ENCODE measurements at places on chromosomes 6 and 20.

- no peak for DNase-seq
- no peaks in the 10 kb centered on the region for H3K27me3 ChIP-seq
- no peaks in the 10 kb centered on the region for H3K4me1 ChIP-seq
- H3K27ac ChIP-seq: no peak overlapping the region
- H3K36me3 ChIP-seq: no peaks in the 10 kb centered on the region
- no peak overlapping the region for H3K4me3 ChIP-seq
Observed at GRCh38 chr6:111809264-111809663, 64.0 kb downstream of the FYN start.

DNA sequence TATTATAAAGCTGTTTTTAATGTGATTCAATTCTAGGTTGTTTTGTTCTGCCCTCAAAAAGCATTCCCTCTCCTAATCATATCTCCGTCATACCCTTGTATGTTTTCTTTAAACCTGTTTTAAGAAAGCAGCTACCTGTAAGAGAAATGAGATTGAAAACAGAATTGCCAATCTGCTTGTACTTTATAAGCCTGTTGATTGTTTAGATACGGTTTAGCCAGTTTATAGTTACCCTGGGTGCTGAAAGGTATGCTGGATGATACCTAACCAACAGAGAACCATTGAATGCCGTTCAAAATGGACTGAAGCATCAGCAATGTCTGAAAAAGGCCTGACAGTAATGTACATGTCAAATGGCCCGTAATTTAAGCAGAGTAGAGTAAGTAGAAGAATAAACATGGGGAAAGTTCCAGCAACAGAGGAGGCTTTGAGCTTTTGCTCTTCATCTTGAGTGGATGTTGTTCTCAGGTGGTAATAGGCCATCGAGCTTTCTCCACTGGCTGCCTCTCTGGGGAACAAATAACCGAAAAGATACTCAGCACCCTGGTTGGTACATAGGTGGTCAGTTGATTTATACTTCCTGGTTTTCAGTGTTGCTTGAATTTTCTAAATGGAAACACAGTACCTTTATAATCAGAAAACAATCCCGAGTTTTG, 27.5 kb downstream of the PTPN1 start:
- no peak for DNase-seq
- H3K36me3 ChIP-seq: no peaks in the 10 kb centered on the region
- peaks cover 38% of the 10 kb centered on the region for H3K4me1 ChIP-seq
- no peaks in the 10 kb centered on the region for H3K27me3 ChIP-seq

- no peaks in the 10 kb centered on the region for H3K27me3 ChIP-seq
- no peaks in the 10 kb centered on the region for H3K36me3 ChIP-seq
- H3K4me3 ChIP-seq: no peak overlapping the region
- no peak for DNase-seq
Observed at GRCh38 chr20:59391975-59392374, 91.6 kb downstream of the EDN3 start.

- H3K27ac ChIP-seq: no peak overlapping the region
- no peak overlapping the region for H3K4me3 ChIP-seq
- H3K4me1 ChIP-seq: no peaks in the 10 kb centered on the region
- peaks cover 4% of the 10 kb centered on the region for H3K36me3 ChIP-seq
- no peak for DNase-seq
- H3K27me3 ChIP-seq: no peaks in the 10 kb centered on the region
Observed at GRCh38 chr6:34331371-34332050, 61.0 kb downstream of the NUDT3 start.

GRCh38 chr20:40686434-40686882, 2.6 kb downstream of the MAFB start:
- no peak overlapping the region for H3K27ac ChIP-seq
- no peaks in the 10 kb centered on the region for H3K27me3 ChIP-seq
- H3K4me1 ChIP-seq: peaks cover 41% of the 10 kb centered on the region
- peaks cover 2% of the 10 kb centered on the region for H3K36me3 ChIP-seq
- peak overlapping the region; percentile 32 for H3K4me3 ChIP-seq

DNA sequence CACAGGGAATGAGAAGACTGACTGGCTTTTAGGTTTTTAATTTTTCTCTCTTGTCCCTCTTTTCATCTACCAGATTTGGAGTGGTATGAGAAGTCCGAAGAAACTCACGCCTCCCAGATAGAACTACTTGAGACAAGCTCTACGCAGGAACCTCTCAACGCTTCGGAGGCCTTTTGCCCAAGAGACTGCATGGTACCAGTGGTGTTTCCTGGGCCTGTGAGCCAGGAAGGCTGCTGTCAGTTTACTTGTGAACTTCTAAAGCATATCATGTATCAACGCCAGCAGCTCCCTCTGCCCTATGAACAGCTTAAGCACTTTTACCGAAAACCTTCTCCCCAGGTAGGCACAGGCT, 644 bp downstream of the MAD2L1BP start:
- H3K27ac ChIP-seq: peak overlapping the region; percentile 89
- no peaks in the 10 kb centered on the region for H3K27me3 ChIP-seq
- H3K36me3 ChIP-seq: peaks cover 10% of the 10 kb centered on the region
- H3K4me1 ChIP-seq: peaks cover 12% of the 10 kb centered on the region
- no peak for DNase-seq

DNA sequence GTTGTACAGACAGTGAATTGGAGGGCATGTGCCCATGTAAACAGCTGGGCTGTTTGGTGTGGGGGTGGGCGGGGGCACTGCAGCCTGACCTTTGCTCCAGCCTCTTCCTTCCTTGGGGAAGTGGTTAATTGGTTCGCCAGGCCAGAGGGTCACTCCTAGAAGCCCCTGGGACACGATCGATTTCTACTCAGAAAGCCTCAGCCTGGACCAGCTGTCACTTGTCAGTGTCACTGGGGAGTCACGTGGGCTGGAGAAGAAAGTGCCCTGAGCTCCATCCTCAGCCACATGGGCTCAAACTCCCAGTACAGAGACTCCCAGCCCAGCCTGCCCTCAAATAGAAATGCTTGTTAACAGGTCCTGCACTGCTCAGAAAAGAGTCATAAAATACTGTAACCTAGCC, 423.8 kb upstream of the SULF2 start:
- H3K4me1 ChIP-seq: no peaks in the 10 kb centered on the region
- DNase-seq: peak; percentile 56
- no peaks in the 10 kb centered on the region for H3K27me3 ChIP-seq
- no peak overlapping the region for H3K4me3 ChIP-seq
- H3K36me3 ChIP-seq: no peaks in the 10 kb centered on the region

DNA sequence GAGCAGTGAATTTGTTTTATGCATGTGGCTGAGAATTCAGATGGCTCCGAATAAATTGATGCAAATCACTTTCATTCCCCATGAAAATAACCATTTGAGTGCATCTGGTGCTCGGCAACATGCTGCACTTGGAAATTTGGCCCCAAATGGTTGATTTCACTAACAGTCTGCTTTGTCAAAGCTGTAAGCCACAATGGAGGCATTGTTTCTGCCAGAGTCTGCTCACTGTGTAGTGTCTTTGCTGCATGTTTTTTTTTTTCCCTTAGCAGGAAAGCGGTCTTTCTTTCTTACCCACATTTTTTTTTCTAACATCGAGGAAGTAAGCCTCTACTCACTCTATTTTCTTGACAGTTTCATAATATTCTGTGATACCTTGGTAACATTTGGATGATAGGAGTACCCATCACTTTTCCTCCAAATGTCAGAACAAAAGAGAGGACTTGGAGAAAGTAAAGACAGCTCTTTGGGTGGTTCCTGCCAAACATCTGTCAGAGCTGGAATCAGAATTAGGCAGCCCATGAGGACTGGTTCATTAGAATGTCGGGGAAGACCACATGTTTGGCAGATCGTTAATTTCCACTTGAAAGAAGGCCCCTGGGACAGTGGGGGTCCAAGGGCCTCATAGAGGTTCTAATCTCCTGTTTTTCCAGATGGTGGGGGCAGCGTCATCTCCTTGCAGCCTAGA, 149.5 kb downstream of the DOK5 start:
- peak; percentile 71 for DNase-seq
- no peak overlapping the region for H3K27ac ChIP-seq
- H3K36me3 ChIP-seq: no peaks in the 10 kb centered on the region
- no peaks in the 10 kb centered on the region for H3K27me3 ChIP-seq
- no peak overlapping the region for H3K4me3 ChIP-seq

DNA sequence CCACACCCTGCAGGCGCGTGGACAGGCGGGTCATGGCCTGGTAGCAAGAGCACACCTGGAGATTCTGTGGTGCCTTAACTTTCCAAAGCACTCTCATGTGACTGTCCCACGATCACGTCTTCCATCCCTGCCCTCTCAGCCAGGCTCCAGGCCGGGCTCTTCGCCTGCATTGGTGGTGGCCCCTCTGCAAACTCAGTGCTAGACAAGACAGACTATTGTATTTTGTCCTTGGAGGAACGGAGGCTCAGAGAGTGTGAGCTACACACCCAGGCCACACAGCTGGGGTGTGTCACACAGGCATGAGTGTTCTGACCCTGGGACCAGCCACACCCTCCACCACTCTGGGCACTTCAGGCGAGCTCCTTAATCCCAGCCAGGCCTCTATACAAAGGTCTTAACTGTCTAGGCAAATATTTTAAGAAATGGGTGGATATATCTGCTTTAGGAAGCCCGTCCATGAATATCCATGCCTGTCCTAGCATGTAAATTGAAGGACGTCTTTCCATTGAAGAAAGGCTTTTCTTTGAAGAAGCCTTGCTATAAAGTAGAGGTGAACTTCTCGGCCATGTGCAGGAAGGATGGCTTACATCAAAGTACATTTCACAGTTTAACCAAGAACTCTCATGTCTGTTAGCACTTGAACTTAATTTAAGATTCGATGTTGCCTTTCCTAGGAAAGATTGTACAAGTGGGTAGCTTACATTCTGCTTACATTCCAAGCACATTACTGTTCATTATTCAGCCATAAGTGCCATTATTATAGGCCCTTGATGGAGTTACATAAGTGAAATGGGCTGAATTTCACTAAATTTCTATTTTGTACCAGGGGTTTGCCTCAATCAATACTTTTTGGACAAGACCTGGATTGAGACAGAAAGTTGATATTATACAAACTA, 263.9 kb downstream of the DLL1 start:
- H3K4me3 ChIP-seq: no peak overlapping the region
- peak; percentile 35 for DNase-seq
- no peak overlapping the region for H3K27ac ChIP-seq
- peaks cover 7% of the 10 kb centered on the region for H3K4me1 ChIP-seq

DNA sequence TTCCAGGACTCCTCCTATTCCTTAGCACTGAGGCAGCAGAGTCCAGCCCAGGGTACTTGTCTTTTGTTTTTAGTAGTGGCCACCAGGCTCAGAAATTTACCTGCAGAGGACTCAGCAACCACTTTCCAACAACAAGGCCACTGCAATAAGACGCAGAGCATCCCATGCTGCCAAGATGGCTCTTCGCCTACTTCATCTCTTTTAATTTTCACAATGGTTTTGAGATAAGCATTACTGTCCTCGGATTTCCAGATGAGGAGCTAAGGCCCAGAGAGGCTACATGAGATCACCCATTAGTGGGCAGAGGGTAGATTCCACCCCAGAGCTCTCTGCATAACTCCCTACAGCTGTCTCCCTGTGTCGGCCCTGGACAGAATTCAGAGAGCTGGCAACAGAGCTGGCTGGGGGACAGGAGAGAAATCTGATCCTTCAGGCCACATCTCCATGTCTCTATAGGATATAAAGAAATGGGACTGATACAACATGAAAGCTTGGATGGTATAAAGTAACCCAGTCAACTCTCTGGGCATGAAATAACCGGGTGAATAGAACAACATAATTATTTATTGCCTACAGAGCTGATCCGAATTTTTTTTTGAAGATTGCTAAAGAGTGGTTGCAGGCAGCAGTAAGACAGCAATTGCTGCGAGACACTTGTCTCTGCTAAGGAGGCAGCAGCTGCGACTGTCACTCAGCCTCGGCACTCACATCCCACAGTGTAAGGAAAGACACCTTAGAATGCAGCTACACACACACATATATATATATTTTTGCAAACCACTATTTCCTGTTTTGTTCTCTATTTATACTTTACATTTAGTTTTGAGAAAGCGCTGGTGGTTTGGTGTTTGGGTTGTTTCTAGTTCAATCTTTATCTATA, 37.2 kb downstream of the SCML4 start:
- no peaks in the 10 kb centered on the region for H3K27me3 ChIP-seq
- peak; percentile 25 for DNase-seq
- H3K4me3 ChIP-seq: no peak overlapping the region
- H3K36me3 ChIP-seq: no peaks in the 10 kb centered on the region
- no peaks in the 10 kb centered on the region for H3K4me1 ChIP-seq
- H3K27ac ChIP-seq: no peak overlapping the region

DNA sequence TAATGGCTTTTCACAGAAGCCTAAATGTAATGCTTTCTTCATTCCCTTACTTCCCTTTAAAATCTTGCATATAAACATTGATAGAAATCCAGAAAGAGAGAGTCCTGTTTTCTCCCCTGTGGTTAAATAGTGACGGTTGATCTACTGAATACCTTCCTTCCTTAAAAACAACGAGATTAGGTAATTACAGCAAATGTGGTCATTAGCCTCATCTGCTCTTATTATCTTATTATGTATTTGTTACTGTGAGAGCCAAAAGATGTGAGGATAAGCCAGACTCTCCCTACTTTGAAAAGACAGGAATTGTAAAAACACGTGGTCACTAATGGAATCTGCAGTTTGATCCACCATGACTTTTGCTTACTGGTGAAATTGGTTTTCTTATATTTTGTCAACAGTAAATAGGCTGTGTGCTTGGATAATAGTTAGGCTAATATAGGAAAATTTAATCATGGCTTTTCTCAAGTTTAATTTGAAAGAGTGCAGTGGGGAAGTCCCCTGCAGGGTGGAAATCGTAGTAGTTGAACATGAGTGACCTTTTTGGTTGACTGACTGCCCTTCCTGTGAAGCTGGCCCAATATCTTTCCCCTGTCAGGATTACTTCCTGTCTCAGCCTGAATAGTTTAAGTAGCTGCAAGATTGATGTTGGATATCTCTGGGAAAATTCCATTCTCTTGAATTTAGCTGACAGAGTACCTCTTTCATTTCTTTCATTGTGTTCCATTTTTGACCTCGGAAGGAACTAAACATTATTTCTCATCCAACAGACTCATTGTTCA, 62.8 kb downstream of the JARID2 start:
- peaks cover 48% of the 10 kb centered on the region for H3K4me1 ChIP-seq
- H3K27me3 ChIP-seq: no peaks in the 10 kb centered on the region
- DNase-seq: no peak
- H3K4me3 ChIP-seq: no peak overlapping the region

DNA sequence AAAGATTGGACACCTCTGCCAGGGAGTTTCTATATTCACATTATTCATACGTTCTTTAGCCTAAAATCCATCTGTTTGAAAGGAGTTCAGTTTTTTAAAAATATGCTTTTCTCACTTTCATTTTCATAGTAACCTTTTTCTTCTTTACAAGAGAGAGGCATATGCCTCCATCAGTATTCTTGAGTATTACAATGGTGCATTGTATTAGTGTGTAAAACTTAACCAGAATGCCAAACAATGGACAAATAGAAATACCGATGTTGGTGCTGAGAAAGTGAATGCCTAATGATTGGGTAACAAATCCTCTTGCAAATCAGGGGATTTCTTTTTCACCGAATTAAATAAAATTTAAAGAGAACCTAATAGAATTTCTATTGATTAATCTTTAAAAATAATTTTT, 163.2 kb upstream of the LAMA2 start:
- no peaks in the 10 kb centered on the region for H3K4me1 ChIP-seq
- no peaks in the 10 kb centered on the region for H3K36me3 ChIP-seq
- H3K27me3 ChIP-seq: no peaks in the 10 kb centered on the region
- H3K4me3 ChIP-seq: no peak overlapping the region
- DNase-seq: no peak
- H3K27ac ChIP-seq: no peak overlapping the region

- peaks cover 8% of the 10 kb centered on the region for H3K4me1 ChIP-seq
- H3K4me3 ChIP-seq: no peak overlapping the region
- no peaks in the 10 kb centered on the region for H3K27me3 ChIP-seq
- no peak overlapping the region for H3K27ac ChIP-seq
Observed at GRCh38 chr6:170045563-170045960, 245.3 kb downstream of the DLL1 start.

Data from lung (tissue), 17 donors.